ENCODE measurements at places on chromosomes 3 and 15.
A peak's percentile ranks its signal among the peaks of the same experiment; 100 is the strongest.

DNA sequence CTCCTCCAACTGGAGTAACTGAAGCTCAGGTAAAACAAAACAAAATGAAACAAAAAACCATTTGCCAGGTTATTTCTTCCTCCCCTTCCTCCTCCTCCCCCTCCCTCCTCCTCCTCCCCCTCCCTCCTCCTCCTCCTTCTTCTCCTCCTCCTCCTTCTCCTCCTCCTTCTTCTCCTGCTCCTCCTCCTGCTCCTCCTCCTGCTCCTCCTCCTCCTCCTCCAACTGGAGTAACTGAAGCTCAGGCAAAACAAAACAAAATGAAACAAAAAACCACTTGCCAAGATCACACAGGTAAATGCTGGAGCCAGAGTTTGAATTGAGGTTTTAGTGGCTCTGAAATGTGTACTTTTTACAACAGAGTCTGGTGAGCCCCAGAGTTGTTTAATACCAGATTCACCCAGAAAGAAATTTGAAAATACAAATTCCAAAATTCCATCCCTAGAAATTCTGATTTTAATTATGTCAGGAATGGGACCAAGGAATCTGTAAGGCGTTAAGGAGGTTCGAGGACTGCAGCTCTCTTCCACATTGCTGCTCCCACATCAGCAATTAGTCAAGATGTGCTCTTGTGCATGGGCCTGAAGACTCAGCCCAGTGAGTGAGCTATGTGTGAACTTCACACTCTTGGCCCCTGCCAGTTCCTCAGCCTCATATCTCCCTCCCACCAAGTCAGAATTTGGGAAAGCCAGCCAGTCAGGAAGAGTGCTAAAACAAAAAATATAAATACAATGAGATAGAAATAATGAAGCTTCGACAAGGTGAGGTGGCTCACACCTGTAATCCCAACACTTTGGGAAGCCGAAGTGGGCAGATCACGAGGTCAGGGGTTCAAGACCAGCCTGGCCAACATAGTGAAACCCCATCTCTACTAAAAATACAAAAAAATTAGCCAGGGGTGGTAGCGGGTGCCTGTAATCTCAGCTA lies 31.6 kb upstream of the ZNF770 start:
- DNase-seq = no peak

DNA sequence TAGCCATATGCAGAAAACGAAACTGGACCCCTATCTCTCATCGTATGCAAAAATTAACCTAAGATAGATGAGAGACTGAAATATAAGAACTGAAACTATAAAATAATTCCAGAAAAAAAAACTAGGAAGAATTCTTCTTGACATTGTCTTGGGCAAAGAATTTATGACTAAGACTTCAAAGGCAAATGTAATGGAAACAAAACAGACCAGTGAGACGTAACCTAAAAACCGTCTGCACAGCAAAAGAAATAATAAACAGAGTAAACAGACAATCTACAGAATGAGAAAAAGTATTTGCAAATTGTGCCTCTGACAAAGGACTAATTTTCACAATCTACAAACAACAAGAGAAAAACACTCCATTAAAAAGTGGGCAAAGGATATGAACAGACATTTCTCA lies 92.3 kb downstream of the FAM227B start:
- DNase-seq = no peak

DNA sequence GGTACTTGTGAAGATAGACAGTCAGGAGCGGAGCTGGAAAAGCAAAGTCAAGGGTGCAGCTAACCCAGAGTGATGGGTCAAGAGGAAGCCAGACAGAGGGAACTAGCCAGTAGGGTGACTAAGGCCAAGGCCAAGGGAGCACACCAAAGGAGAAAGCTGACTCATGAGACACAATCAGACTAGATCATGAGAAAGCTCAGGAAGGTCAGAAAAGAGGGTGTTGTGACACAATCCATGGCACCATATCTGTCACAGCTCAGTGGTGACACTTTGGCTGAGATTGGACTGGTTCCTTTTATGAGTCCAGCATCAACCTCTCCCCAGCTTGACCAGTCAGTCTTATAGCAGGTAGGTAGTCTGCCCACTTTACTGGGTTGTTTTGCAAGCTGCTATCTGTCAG lies 22.2 kb downstream of the P2RY1 start:
- no peak for DNase-seq

GRCh38 chr3:143737065-143737464 lies 111.2 kb downstream of the SLC9A9 start:
- no peak for DNase-seq

DNA sequence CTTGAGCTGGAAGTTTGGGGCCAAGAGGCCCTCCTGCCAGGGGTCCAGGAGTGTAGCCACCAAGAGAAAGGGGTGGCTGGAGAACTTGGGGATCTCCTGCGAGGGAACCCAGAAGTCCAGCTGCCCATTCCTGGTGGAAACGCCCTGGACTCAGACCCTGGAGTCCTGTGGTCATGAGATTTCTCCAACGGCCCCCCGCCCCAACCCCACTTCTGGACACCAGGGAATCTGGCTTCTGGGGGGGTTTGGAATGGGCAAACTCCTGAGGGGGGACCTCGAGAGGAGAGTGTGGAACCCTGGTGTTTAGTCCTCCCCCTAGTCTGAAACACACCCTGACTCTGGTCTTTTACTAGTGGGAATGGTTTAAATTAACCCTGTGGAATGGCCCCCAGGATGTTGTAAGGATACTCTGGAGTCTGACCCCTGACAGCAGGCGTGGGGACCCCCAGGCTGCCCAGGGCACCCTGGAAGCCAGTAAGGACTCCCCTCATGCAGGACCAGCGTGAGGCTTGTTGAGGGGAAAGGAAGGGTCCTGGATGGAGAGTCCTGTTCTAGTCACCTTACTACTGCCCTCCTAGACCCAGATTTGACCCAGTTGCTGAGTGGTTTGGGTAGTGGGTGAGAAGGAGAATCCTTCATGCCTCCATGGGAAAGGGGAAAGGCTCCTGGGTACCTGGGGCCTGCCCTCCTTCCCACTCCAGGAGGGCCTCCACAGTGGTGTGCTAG lies 540 bp downstream of the KLHDC8B start:
- no peak for DNase-seq

DNA sequence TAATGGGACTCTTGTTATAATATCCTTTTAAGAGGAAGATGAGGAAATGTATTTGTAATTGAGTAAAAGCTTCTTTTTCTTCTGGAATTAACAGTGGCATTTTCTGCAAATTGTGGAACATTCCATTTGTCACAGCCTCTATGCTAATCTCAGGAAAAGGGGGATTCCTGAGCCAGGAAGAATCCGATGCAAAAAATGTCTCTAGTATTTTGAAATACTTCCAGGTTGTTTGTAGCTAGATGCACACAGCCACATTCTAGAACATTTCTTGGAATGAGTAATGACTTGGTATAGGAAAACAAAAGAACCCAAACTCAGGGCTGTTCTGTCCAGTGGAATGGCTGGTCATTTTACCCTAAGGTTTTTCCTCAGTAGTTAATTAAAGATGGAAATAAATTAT lies 98.5 kb upstream of the SLC2A2 start:
- DNase-seq = no peak

DNA sequence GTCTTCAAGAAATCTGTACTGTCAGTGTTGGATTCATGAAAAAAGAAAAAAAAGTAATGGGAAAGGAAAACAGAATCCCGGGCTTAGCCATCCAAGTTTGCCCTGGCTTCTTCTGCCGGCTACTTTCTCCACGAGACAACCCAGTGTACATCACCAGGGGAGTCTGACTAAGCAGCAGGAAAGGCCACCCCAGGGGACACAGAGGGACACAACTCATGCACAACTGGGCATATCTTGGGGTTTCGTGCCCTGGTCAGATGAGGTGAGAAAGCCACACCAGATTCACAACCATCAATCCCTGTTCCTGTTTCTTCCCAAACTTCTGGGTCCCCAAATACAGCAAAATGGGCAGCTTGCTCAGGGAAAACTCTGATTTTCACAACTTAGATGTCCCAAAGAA lies 33.2 kb downstream of the ADAMTS17 start:
- DNase-seq = no peak

DNA sequence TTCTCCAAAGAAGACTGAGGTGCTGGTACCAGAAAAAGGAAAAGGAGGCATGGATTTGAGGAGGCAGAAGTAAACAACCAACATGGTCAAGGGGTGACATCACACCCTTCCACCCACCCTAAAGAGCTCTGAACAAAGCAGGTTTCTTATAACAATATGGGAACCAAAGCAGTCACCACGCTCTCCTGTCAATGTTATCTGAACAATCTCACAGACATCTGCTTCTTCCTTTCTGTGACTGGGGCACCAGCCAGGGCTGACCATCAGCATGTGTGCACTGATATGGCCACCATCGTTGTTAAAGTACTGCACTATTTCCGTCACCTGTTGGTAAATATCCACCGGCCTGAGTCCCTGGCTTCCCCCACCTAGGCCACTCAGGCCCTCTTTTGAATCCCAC lies 252.9 kb downstream of the SHQ1 start:
- no peak for DNase-seq

DNA sequence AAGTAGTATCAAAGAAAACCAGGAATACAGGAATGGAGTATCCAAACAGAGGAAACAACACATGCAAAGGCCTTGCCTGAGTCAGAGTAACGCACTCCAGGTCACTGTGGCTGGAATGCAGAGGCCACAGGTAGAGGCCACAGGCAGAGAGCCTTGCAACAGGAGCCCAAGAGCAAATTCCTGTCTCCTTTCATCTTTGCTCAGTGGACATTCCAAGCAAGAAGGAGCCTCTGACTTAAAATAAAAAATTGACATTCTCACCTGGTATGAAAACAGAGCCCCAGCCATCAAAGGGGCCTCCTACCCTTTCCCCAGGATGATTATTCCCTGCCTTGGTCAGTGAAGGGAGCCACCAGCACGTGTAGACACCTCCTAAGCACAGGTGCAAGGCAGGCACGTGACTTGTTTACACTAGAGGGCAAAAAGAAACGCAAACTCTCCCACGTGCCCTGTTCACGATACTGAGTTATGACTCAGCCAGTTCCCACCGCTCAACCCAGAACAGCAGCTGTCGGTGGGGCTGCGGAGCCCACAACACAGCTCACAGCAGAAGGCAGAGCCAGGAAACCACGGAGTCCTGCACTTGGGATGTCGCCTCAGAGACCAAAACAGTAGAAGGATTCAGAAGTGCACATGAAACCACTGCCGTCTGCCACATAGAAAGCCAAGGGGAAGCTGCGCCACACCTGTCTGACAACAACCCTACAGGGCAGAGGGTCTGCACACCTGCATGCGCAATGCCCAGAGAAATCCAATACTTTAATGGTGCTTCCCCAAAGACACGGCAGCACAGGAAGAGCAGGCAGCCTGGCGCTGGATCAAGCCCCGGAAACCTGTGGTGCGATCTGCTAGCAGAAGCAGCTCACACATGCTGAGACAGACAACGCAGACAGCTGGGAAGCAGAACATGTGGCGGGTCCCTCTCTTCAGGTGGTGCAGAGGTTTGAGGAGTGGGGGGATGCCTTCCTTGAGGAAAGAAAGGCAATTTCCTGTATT lies 52.1 kb downstream of the ITGB5 start:
- DNase-seq = peak; percentile 47

DNA sequence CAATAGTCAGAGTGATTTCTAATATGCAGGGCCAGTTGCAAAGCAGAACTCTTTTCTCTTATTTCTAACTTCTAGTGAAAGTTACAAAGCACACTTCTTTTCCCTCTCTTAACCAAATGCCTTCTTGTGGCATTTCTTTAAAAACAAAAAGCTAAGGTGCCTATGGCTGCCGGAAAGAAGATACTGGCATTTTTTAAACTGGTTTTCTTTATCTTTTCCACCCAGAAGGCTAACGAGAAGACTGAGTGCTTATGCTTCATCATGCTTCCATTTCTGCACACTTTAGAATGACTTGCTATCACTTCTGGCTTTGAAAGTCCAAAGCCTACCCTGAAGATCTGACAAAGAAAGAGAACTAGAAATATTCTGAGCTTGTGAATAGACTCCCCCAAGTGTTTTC lies 141.3 kb downstream of the P2RY1 start:
- no peak for DNase-seq

GRCh38 chr3:155407971-155408370 lies 114.5 kb upstream of the STRIT1 start:
- DNase-seq = no peak

DNA sequence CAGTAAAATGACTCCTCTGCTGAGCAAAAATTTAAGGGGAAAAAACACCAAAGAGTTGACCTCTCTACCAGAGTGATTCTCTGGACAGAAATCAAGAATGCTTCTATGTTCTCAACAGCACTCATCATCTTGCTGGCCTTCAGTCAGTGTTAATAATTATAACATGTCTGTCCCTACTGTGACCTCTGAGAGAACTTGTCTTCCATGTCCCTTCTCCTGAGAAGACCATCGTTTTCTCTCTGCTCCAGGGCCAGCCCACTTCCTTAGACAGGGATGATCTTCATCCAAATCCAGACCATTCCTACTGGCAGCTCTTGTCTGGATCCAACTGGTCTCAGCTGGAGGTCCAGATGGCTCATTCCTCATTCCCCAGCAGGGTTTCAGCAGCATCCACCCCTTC lies 139.0 kb upstream of the NECTIN3 start:
- DNase-seq = no peak

- no peak for DNase-seq
Measured at GRCh38 chr3:110301781-110302180, 769.8 kb upstream of the NECTIN3 start.

- DNase-seq = no peak
Measured at GRCh38 chr3:86969500-86970189, 21.3 kb downstream of the VGLL3 start.

GRCh38 chr15:69161079-69161877 lies 843 bp downstream of the GLCE start:
- no peak for DNase-seq

DNA sequence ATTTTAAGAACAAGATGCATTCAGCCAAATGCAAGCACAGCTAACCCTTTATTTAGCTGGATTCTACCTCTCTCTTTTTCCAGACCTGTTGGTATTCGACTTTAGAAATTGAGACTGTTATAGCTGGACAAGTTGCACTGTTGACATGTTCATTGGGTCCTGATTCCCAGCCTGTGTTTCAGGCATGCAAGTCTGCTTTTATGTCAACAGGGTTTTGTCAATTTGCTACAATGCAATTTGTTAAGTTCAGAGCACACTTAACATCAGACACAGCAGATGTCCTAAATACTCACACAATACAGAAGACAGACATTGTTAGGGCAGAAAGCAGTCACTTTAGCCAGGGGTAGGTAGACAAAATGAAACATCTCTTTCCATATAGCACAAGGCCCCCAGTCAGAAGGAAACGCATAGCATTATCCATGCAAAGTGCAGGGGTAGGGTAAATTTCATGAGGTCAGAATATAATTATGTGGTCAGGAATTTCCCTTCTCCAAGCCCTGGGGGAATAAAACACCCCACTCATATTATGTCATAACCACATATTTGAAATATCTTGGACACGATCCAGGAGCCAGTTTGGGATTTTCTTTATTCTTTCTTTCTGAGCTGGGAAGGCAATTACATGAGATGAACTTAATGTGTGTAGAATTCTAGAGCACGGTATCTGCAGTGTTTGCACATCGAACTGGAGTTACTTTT lies 504.1 kb downstream of the NTRK3 start:
- no peak for DNase-seq

- no peak for DNase-seq
Measured at GRCh38 chr15:34182942-34183341, 27.0 kb downstream of the KATNBL1 start.
